ENCODE measurements at places on chromosomes 5 and 9.

DNA sequence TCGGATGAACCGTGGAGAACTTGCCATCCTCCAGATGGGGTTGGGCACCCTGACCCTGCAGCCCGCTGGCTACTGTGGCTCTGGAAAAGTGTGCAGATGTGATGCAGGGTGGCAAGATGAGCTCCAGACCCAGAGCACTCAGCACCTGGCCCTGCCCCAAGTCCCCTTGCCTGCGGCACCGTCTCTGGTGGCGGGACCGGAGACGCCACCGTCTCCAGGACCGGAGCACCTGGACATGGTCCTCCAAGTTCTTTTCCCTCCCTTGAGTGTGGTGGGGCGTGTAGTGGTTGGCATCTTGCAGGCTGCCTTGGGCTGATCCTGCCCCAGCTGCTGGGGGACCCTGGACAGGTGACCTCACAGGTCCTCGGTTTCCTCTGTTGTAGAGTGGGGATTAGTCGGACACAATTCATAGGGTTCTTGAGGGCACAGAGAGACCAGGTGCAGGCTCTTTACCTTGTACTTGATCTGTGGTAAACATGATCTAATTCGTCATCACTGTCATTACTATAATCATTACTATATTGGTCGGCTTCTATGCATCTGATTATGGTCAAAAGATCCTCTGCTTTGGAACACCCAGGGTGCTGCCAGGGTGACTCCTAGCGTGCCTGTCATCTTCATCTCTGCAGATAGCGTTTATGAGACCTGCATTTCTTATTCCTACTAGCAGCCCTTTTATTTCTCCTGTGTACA is 83.5 kb downstream of the COL5A1 start:
- no peak for DNase-seq

DNA sequence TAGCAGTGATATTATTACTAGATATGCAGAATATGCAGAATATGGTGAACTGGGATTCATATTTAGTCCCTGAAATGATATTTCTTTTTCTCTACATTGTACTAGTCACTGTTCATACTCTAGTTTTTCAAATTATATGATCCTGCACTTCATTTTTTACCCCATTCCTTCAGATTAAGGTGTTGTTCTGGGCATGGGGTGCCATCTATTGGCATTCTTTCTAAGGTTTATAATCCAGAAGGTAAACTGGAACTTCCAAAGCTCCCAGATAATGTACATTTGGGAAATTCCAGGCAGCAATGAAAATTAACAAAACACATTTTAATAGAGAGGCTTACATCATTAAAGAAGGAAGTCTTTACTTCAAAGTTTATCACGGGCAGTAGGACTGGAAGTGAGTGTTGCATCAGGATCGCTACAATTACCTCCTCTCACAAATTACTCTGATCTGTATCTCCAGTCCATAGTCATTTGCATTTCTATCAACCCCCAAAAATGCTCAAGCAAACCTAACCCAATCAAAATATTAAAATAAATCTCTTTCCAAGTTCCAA is 12.5 kb downstream of the RFX3 start:
- DNase-seq, result no peak

- DNase-seq, result no peak
Observed at GRCh38 chr5:142170254-142170953, 61.8 kb downstream of the NDFIP1 start.

GRCh38 chr9:73083519-73083918 is 68.1 kb upstream of the ANXA1 start:
- no peak for DNase-seq

- DNase-seq, result no peak
Observed at GRCh38 chr5:159800131-159800840, 116.0 kb upstream of the ADRA1B start.

DNA sequence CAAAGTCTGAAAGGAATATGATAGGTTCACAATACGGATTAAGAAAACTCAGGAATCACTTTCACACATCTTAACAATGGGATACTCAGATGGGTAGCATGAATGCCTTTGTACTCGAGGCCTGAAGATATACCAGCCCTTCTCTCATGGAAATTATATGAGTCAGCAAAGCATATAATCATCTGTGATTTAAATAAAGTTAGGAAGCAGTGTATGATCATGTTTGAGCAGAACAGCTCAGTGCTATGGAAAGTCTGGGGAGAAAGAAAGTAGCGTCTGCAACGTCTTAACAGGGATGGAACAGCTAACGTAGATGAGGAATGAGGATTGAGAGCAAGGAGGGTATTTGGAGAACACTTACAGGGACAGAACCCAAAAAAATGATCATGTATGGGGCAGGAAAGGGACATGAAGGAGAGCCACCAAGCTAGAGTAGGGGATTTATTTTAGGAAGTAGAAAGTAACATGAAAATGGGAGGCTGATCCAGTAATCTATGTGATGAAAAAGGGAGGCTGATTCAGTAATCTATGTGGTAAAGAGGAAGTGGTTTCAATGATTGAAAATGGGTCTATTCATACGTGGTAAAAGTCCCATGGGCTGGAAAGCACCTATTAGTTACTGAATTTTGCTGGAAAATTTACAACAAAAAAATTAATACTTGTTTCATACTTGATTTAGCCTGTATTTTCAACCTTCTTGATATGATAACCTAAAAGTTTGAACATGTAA is 85.9 kb downstream of the GNA14 start:
- DNase-seq, result no peak

DNA sequence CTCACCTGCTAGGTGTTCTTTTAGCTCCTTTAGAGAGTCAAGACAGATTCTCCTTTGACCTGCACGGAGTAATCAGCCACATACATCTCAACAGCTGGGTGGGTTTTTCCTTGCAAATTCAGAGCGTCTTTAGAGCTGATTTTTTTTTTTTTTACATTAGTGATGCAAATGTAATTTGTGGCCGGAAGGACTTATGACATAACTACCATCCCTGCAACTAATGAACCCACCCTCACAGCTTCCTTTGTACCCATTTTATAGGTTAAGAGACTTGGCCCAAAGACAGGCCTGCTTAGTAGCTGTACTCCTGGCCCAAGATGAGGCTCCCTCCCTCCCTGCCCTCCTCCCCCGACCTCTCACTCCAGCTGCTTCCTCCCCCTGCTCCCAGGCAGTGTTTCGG is 69.9 kb upstream of the NIPAL4 start:
- DNase-seq, result no peak

GRCh38 chr9:125732562-125732961 is 14.6 kb upstream of the PBX3 start:
- no peak for DNase-seq

GRCh38 chr9:126703002-126703865 is 89.5 kb downstream of the LMX1B start:
- no peak for DNase-seq

DNA sequence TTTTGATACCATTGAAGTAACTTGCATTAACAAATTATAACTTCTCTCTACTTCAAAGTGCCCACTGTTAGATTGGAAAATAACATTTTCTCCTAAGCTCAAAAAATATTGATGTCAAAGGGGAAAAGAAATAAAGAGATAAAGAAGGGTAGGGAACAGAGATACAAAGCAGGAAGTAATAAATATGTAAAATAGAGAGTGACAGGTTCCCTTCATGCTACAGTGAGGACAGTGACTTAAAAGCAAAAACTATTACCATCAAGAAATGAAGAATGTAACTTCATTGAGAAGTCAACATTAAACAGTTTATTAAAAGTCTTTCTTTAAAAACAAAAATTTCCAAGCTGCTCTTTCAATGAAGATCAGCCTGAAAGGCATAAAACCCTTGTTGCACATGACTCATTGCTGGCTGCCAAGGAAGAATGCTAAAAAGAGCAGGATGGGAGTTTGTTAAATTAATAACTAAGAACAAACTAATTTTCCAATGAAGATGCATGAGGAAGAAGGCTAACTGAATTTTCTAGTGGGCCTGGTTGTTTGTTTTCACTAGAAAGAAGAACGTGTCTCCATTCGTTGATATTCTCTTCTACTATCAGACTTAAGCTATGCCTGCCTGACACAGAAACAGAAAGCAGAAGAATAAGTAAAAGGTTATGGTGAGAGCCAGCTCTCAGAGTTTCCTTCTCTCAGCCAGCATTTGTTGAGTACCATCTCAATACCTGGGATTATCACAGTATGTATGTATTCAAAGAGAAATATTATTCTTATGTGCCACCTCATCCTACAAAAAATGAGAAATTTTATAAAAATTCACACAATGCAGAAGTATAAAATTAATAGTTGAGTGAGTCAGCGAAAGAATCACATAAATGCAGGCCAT is 197.8 kb upstream of the NREP start:
- DNase-seq, result no peak

DNA sequence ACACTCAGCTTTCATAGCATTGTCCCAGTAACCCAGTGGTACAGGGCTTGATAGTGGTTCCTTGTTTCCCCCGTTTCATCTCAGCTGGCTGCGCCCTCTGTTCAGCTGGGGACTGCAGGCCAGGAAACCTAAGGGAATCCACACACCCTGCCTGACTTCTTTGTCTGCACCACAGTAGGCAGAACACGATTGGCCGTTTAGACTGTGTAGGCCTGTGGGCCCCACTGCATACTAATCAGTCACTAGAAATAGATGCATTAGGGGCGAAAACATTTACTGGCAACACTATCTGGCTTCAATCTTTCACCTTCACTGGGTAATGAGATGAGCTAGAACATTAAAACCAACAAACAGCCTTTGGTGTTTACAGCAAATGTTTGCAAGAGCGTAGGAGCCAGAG is 512.7 kb upstream of the BRINP1 start:
- DNase-seq, result no peak

- no peak for DNase-seq
Observed at GRCh38 chr5:157172403-157172802, 6.3 kb upstream of the GARIN3 start.

GRCh38 chr9:2243666-2244555 is 228.8 kb downstream of the SMARCA2 start:
- no peak for DNase-seq

- no peak for DNase-seq
Observed at GRCh38 chr9:3585606-3586005, 59.8 kb upstream of the RFX3 start.
